HTR-8/SVneo (cell line): ENCODE measurements at places on chromosomes 5 and 9.

GRCh38 chr9:19410594-19410993 is 1.8 kb downstream of the ACER2 start:
- DNase-seq, result no peak

- DNase-seq, result no peak
Observed at GRCh38 chr9:19728101-19728500, 60.7 kb downstream of the SLC24A2 start.

GRCh38 chr5:165400086-165400485 is 1894.7 kb downstream of the MAT2B start:
- DNase-seq, result no peak

DNA sequence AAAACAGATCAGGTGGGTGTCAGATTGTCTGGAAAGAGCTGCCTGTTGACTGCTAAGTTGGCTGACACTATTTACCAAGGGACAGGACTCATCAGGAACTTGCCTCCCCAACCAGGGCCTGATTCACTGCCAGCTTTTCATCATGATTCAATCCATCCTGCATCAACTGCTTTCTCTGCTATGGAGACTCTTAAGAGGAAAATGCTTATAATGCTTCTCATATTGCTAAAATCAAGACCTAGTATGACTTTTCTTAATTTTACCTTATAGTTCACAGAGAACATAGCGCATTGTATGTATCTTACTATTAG is 21.3 kb downstream of the HTR4 start:
- DNase-seq, result no peak

GRCh38 chr5:142860270-142860669 is 90.1 kb downstream of the ARHGAP26 start:
- no peak for DNase-seq

DNA sequence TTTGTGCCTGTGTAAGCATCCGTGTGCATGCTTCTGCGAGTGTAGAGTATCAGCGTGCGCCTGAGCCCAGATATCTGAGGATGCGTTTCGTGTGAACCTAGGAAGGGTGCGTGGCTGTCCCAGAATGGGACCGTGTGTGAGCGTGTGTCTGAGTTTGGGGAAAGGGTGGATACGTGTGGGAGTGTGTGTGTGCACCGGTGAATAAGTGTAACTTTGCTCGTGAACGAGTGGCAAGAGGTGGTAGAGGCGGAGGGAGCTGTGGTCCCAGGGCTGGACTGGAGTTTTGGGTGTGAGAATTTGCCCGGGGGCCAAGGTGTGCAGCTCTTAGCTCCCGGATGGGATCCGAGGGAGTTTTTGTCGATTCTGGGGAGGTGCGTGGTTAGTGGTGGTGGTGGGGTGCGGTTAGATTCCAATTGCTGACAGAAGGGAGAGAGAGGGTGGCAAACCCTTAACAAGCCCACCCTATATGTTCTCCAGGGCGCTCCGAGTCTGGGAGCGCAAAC is 686 bp upstream of the COL27A1 start:
- no peak for DNase-seq

- DNase-seq, result no peak
Observed at GRCh38 chr5:96474073-96474472, 41.0 kb upstream of the PCSK1 start.

DNA sequence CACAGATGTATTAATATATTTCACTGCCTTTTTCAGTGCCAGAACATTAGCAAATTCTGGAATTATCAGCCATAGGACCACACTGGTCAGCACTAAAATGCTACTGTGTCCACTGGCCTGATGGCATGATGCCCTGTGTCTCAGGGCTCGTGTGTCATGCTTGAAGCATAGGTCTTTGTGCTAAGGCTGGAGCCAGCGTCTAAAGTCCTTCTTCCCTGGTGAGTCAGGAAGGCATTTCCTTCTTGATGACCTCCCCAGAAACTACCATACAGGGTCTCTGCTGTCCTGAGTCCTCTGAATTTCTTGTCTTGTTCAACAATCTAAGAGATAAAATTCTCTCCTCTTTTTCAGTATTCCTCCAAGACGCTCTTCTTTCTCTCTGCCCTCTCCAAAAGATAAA is 489.9 kb downstream of the PSAT1 start:
- DNase-seq, result peak; percentile 10

DNA sequence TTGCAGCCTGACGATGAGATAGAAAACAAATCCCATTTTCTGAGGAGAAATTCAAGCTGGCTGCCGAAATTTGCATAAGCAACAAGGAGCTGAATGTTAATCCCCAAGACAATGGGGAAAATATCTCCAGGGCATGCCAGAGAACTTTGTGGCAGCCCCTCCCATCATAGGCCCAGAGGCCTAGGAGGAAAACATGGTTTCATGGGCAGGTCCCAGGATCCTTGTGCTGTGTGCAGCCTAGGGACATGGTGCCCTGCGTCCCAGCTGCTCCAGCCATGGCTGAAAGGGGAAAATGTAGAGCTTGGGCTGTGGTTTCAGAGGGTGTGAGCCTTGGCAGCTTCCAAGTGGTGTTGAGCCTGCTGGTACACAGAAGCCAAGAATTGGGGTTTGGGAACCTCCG is 48.8 kb upstream of the MAN2A1 start:
- no peak for DNase-seq

GRCh38 chr5:103532086-103532734 is 30.4 kb downstream of the NUDT12 start:
- no peak for DNase-seq

DNA sequence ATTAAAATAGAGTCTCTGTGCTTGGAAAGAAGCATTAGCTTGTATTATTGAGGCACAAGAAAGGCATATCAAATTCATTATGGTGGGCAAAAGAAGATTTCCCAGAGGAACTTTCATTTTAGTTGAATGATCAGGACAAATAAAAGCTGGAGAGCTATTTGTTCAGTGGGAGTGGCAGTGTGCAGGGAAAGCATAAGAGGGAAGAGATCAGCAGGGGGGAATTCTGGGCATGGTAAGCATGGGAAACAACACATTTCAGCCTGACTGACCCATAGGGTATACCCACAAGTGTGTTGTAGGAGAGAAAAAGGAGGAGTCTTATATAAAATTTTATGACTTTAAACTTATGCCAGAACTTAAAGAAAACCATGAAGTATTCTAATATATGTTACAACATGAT is 167.7 kb upstream of the RASA1 start:
- DNase-seq, result no peak

DNA sequence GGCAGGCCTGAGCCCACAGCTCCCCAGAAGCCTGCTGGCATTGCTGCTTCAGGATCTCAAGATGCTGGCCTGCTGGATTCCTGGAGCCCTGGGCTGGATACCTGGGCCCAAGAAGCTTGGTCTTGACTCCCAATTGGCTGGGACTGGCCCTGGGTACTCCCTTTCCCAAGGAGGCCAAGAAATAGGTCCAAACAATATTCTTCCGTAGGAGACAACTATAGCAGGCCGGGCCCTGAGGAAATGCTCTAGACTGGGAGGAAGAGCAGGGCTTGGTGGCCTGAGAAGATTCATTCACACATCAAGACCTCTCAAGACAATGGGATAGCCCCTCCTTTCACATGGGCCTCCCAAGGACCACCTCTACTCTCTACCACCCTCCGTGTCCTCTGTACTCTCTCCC is 7.9 kb downstream of the CSF2 start:
- no peak for DNase-seq

GRCh38 chr5:80959138-80959537 is 1.0 kb upstream of the RASGRF2 start:
- DNase-seq, result no peak

DNA sequence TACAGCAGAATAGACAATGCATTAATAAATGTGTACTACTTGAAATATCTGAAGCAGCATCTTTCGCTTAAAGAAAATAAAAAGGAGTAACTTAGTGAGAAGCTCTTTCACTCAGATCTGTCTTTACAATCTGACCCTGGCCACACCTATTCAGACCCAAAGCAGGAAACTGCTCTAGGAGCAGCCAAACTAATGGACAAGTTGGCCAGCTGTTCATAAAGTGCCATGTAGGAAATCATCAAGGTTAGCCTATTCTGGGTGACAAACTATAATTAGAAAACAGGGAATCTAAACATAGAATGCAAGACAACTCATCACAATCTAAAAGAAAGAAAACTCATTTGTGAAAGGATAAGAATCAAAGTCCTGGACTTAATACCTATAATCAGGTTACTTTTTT is 101.3 kb downstream of the AGTPBP1 start:
- no peak for DNase-seq

GRCh38 chr9:10005206-10005605 is 607.6 kb downstream of the PTPRD start:
- DNase-seq, result no peak

- DNase-seq, result no peak
Observed at GRCh38 chr5:171939951-171940350, 66.5 kb downstream of the FBXW11 start.

- no peak for DNase-seq
Observed at GRCh38 chr5:172156541-172156994, 31.5 kb downstream of the STK10 start.

GRCh38 chr5:88503406-88503805 is 234.8 kb upstream of the TMEM161B start:
- no peak for DNase-seq

- no peak for DNase-seq
Observed at GRCh38 chr5:132259069-132259851, 1.8 kb downstream of the PDLIM4 start.

- peak; percentile 30 for DNase-seq
Observed at GRCh38 chr5:69492923-69493395, 369 bp downstream of the OCLN start.

- DNase-seq, result no peak
Observed at GRCh38 chr5:117680426-117680825, 1105.8 kb upstream of the SEMA6A start.

DNA sequence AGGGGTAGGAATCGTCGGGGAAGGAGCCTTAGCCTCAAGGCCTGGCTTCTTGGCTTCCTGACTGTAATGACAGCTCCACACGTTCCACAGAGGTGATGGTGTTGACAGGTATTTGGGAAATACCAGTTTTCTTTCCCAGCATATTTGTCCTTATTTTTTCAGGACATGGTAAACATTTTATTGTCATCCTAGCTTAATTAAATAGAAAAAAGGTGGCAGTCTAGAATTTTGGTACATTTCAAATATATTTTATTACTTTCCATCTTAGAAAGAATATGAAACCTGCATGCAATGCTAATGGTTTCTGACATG is 8.4 kb downstream of the CXCL14 start:
- no peak for DNase-seq

- no peak for DNase-seq
Observed at GRCh38 chr5:95623706-95624105, 3.8 kb downstream of the GPR150 start.

DNA sequence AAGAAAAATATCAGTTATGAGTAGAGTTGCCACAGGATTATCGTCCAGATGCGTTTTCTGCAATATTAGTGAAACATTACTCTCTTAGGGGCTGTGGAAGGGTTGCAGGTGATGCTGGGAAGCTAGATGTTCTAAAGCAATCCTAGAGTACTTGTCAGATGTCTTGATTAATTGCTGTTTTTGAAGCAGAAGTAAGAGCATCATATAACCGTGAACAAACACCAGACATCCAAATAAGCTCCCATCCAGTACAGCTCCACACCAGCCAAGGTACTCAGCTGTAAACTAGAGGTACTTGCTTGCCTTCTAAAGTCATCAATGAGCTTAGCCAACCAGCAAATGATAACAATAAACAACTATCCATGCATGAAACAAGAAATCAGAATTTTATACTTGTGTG is 131.1 kb downstream of the ST8SIA4 start:
- DNase-seq, result no peak

GRCh38 chr5:143274952-143275351 is 128.5 kb downstream of the NR3C1 start:
- no peak for DNase-seq

- DNase-seq, result no peak
Observed at GRCh38 chr5:145787996-145788395, 47.1 kb downstream of the PRELID2 start.

GRCh38 chr5:111641533-111642233 is 115.3 kb downstream of the NREP start:
- peak; percentile 7 for DNase-seq

GRCh38 chr5:54480296-54480695 is 24.8 kb downstream of the HSPB3 start:
- DNase-seq, result no peak

DNA sequence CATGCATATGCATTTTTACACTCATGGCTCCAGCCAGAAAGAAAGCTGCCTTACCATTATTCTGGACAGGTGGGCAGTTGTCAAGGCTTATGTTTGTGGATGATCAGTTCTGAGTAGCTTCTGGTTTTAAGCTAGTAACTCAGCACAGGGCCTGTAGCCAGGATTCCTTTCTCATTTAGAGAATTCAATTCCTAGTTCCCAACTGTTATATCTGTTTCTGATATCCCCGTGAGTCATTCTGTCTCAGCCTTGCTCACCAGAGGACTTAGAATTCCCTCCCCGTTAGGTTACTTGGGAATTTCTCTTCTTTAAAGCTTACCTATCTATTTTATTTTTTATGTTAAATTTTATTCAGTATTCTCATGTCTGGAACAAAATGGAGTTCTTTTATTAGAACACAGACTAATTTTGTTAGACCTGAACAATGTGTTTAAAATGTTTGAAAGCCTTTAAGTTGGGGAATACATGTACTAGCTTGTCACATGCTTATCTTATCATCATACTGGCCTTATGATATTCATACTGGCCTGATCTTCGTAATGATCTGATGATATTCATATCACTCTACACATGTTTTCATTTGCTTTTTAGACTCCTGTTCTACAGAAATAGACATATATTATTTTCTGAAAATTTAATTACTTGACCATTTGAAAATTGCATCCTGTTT is 47.1 kb downstream of the CAST start:
- peak; percentile 17 for DNase-seq

DNA sequence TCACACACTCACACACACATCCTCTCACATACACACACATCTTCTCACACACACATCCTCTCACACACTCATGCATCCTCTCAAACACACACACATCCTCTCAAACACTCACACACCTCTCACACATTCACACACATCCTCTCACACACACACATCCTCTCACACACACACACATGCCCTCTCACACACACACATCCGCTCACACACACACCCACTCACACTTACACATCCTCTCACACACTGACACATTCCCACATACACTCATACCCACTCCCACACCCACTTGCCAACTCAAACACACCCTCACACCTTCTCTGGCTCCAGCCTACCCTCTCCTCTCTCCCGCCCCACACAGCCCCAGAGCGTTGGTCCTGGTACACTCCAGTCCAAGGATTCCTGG is 127.9 kb upstream of the SLC30A5 start:
- DNase-seq, result no peak

DNA sequence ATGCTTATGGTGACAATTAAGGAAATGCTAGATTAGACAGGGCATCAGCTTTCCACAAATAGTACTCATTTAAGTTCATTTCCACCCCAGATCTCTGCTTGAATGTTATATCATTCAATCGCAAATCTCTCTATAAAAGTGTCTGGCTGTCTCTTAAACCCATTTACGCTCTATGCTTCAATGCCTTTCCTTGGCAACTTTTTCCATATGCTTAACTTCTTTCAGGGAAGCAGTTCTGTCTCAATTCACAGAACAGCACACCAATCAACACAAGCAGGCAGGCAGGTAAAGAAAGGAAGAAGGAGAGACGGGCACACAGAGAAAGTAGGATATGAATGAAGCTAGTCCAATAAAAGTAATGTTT is 243.1 kb downstream of the DENND1A start:
- no peak for DNase-seq
